Natural killer cell treated with Interleukin-12 subunit alpha and Interleukin-12 subunit beta and Interleukin-15 and Interleukin-18, amount 100 ng/mL, for 72 hours (primary cell): ENCODE measurements at places on chromosomes 6 and 20. TPM values are rescaled to one million over a fixed set of nuclear protein-coding genes. Genes with fewer than 3 reads are reported as not detected.

Gene PRSS35
- not detected for total RNA-seq

Gene PDCD2
- total RNA-seq, result 79.3 TPM

GRCh38 chr6:83862776-83863471 lies 3.4 kb downstream of the CYB5R4 start:
- no peak for DNase-seq

Gene DEFB129
- total RNA-seq, result not detected

Gene C6orf118
- total RNA-seq, result not detected

Gene PDE10A
- not detected for total RNA-seq

GRCh38 chr6:3831761-3832530 lies 17.2 kb upstream of the FAM50B start:
- DNase-seq, result no peak

Gene ZNF512B
- total RNA-seq, result 9.6 TPM

GRCh38 chr20:38216746-38217595 lies 43.6 kb downstream of the KIAA1755 start:
- DNase-seq, result no peak

DNA sequence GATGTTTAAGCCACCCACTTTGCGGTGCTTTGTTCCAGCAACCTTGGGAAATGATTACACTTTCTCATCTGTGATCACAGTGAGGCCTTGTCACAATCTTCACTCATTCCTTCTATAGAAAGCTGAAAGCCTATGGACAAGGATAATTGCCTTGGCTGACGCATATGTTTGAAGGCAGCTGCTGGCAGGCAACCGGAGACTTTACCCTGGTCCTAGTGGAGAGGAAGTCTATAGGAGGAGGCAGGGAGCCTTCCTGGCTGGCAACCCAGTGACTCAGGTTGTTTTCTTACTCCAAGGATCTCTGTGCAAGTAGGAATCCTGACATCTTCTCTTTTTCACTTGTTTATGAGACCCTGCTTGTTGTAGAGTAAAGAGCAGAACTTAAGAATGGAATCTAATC lies 34.1 kb upstream of the ESR1 start:
- no peak for DNase-seq
